ENCODE measurements at places on chromosomes 5 and 9. TPM values are rescaled to one million over a fixed set of nuclear protein-coding genes. Genes with fewer than 3 reads are reported as not detected.

Gene ENTREP1
- 3.9 TPM for total RNA-seq

DNA sequence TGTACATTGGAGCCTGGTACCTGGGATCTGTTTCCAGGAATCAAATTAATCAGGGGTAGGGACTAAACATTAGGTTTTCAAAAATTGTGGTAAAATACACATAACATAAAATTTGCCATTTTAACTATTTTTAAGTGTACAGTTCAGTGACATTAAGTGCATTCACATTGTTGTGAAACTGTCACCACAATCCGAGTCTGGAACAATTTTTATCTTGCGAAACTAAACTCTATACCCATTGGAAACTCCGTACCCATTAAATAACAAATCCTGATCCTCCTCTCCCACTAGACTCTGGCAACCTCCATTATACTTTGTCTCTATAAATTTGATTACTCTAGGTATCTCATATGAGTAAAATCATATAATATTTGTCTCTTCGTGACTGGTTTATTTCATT lies 486.2 kb downstream of the GADD45G start:
- DNase-seq, result no peak

GRCh38 chr9:111405701-111406100 lies 75.7 kb upstream of the OR2K2 start:
- DNase-seq, result no peak

DNA sequence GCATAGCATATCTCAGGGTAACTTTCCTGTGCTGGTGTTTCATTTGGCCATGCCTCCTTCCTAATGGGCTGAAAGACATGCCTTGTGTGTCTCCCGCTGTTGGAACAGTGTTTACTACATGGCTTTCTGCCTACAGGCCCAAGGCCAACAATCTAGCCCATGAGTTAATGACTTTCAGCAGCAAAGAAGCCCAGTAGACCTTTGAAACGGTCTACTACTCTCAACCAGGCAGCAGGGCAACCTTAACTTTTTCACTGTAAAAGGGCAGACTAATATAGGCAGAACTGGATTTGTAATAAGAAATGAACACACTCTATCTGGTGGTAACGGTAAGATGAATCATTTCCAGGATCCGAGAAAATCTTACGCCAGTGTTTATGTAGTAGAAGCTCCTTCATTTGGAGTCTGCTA lies 21.0 kb downstream of the C5orf15 start:
- no peak for DNase-seq

GRCh38 chr5:56319526-56320181 lies 86.5 kb upstream of the ANKRD55 start:
- no peak for DNase-seq

GRCh38 chr9:116501871-116502270 lies 185.2 kb upstream of the TRIM32 start:
- DNase-seq, result no peak

- no peak for DNase-seq
Observed at GRCh38 chr9:94581728-94582127, 11.9 kb downstream of the FBP2 start.
